ENCODE measurements at places on chromosomes 3 and 15. TPM values are rescaled to one million over a fixed set of nuclear protein-coding genes. Genes with fewer than 3 reads are reported as not detected.

ANKRD63 gene
- total RNA-seq = under 0.01 TPM

- H3K4me1 ChIP-seq = no peaks in the 10 kb centered on the region
- no peak overlapping the region for H3K4me3 ChIP-seq
- DNase-seq = no peak
- no peaks in the 10 kb centered on the region for H3K27me3 ChIP-seq
- no peak overlapping the region for H3K27ac ChIP-seq
These were observed 52.5 kb downstream of the LRRN1 start for GRCh38 chr3:3851621-3852323.

IDH3A gene
- 64.4 TPM for total RNA-seq

- H3K4me1 ChIP-seq = peaks cover 9% of the 10 kb centered on the region
- H3K27ac ChIP-seq = 0 out of 2 replicates have a peak overlapping the region, but pooled peaks have one; percentile 23
- peak; percentile 70 for DNase-seq
These were observed 126.4 kb downstream of the GREM1 start for GRCh38 chr15:32844118-32844711.

DNA sequence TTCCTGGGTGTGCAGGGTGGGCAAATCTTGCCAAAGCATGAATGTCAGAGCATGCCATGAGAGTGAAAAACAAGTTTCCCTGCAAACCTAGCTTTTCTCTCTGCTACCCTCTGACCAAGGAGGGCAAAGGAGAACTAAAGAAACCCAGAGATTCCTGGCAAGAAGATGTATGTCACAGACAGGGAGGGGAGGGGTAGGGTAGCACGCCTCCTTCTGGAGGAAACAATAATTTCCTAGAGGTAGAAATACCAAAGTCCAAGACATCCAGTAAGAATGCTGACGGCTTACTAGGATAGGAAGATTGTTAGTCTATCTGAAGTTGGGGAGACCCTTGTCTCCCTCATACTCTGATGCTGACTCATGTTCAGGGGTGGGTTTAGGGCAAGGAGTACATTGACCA, 203.9 kb downstream of the NR1D2 start:
- H3K36me3 ChIP-seq = no peaks in the 10 kb centered on the region
- H3K27me3 ChIP-seq = no peaks in the 10 kb centered on the region
- H3K4me3 ChIP-seq = no peak overlapping the region

- peak overlapping the region; percentile 61 for H3K4me3 ChIP-seq
- peaks cover 36% of the 10 kb centered on the region for H3K27me3 ChIP-seq
- no peaks in the 10 kb centered on the region for H3K36me3 ChIP-seq
These were observed 754 bp downstream of the B3GNT5 start for GRCh38 chr3:183253528-183254486.

DNA sequence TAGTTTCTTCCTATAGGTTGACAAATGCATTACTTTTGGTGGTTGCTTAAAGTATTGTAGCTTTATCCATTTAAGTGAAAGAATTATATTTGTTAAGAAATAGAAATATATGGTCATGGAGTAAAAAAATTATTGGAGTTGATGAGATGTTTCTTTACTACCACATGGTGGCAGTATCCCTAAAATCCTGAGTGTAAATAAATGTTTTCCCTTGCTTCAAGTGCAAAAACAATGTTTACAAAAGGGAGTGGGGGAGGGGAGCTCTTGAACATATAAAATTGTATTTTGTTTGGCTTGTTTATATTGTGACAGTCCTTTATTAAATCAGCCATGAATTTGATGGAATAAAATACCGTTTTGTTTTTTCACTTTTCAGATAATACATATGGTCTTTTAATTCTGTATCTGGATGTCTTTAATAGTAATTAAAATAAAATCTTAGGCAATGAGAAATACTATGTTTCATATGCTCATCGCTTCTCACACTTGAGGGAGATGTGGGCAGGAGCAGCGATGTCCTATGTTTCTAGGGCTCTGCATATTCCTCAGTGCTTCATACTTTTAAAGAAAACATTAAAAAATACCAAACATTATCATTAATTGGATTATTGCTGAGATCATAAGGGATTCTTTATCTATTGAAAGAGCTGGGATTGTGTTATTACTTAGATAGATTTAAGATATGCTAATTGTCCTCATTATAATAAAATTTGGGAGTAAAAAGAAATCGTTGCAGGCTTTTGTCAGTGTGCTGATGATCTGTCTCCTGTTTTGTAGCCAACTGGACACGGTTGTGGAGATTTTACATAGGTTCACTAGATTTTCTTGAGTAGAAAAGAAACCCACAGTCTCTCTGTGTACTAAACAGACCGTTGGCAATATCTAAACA, 349.7 kb downstream of the TUSC7 start:
- no peak overlapping the region for H3K27ac ChIP-seq
- H3K4me1 ChIP-seq = peaks cover 3% of the 10 kb centered on the region
- H3K27me3 ChIP-seq = no peaks in the 10 kb centered on the region
- no peaks in the 10 kb centered on the region for H3K36me3 ChIP-seq
- DNase-seq = peak; percentile 46

CNTN4 gene
- under 0.01 TPM for total RNA-seq

NANOGP8 gene
- not detected for total RNA-seq

- H3K4me1 ChIP-seq = no peaks in the 10 kb centered on the region
- H3K36me3 ChIP-seq = no peaks in the 10 kb centered on the region
These were observed 39.4 kb upstream of the SNRK start for GRCh38 chr3:43246976-43247375.

NOX5 gene
- not detected for total RNA-seq

GRCh38 chr3:102024270-102024904, 175.1 kb downstream of the NFKBIZ start:
- H3K27me3 ChIP-seq = no peaks in the 10 kb centered on the region
- no peak overlapping the region for H3K4me3 ChIP-seq
- no peaks in the 10 kb centered on the region for H3K4me1 ChIP-seq
- DNase-seq = no peak
- H3K27ac ChIP-seq = no peak overlapping the region

CCR8 gene
- not detected for total RNA-seq

GRCh38 chr3:42556089-42556632, 25.6 kb downstream of the SEC22C start:
- no peak overlapping the region for H3K27ac ChIP-seq
- no peaks in the 10 kb centered on the region for H3K4me1 ChIP-seq
- no peak overlapping the region for H3K4me3 ChIP-seq
- peaks cover 38% of the 10 kb centered on the region for H3K36me3 ChIP-seq
- no peak for DNase-seq

All from IMR-90 (cell line).